GM12892 (cell line): ENCODE measurements at places on chromosomes 13 and 19.

DNA sequence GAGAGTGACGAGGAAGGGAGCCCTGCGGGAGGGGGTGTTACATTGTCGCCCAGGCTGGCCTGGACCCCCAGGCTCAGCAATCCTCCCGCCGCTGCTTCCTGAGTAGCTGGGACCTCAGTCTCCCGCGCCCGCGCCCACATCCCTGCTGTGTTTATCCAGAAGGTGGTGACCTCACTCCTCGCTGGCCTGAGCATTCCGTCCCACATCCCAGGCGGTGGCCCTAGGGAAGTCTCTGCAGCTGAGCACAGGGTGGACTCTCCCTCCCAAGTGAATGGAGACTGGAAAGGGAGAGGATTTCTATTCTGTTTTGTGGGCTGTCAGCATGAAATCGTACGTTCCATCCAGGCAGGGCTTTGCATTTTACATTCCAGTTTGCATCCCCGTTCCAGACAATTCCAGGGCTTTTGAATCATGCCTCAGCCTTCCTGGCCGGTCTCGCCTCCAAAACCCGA is 401 bp upstream of the ZNF765 start:
- no peak for DNase-seq

DNA sequence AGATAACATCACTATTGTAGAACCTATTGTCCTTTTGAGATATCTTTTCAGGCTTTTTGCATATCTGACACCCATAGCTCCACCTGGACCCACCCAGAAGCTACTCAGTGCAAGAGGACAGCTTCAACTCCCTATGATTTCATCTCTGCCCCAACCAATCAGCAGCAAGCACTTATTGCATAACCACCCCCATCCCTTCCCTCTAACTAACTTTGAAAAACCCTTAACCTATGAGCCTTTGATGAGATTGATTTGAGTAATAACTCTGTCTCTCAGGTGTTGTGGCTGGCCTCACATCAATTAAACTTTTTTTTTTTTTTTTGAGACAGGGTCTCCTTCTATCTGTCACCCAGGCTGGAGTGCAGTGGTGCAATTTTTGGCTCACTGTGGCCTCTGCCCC is 13.4 kb upstream of the MTRF1 start:
- DNase-seq: no peak

DNA sequence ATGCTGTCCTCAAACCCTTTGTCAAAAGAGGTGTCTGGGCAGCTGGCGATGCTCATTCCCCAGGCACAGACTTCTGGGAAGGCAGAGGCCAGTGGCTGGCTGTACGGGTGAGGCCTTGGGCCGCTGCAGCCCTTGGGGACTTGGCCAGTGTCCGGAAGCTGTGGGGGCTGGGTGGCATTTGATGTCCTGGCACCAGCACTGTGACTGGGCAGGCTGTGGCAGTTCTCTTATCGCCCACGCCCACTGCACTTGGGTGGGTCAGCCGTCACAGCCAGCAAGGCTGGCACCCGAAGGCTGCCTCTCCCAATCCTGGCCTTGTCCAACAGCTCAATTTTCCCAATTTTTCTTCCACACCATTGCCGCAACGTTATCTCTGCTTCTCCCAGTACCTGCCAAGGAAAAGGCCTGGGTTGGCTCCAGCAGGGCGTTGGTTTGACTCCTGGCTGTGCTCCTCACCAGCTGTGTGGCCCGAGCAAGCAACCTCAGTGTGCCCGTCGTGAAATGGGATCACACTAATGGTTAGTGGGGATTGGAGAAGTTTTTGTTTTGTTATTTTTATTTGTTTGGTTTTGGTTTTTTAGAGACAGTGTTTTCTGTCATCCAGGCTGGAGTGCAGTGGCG is 12.7 kb upstream of the SLC44A2 start:
- no peak for DNase-seq

DNA sequence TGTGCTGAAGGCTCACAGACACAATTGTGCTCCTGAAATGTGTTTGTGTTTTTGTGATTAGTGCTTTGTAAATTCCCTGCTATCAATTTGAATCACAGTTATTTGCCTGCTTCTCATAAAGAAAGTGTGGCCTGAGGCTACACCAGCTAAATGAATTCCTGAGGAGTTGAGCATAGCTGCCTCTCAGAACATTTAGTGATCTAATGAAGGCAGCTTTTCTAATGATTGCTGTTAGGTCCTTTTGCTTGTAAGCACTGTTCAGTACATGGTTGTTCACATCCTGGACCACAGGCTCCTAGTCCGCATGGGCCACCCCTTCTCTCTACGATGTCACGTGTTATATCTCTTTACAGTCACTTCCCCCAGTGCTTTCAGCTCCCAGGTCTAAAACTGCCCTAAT is 238.2 kb downstream of the B3GLCT start:
- DNase-seq: no peak

DNA sequence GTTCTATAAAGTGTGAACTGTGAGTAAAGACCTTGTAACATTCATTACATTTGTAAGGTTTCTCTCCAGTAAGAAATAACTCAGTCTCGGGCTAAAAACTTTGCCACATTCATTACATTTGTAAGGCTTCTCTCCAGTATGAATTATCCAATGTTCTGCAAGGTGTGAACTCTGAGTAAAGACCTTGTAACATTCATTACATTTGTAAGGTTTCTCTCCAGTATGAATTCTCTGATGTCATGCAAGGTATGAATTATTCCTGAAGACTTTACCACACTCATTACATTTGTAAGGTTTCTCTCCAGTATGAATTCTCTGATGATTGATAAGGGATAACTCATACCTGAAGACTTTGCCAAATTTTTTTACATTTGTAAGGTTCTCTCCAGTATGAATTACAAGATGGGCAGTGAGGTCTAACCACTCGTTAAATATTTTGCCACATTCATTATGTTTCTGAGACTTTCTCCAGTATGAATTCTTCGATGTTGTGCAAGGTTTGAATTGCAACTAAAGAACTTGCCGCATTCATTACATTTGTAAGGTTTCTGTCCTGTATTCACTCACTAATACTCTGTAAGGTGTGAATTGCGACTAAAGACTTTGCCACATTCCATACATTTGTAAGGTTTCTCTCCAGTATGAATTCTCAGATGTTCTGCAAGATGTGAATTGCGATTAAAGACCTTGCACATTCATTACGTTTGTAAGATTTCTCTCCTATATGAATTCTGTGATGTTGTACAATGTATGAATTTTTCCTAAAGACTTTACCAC is 21.2 kb downstream of the ZNF578 start:
- no peak for DNase-seq

DNA sequence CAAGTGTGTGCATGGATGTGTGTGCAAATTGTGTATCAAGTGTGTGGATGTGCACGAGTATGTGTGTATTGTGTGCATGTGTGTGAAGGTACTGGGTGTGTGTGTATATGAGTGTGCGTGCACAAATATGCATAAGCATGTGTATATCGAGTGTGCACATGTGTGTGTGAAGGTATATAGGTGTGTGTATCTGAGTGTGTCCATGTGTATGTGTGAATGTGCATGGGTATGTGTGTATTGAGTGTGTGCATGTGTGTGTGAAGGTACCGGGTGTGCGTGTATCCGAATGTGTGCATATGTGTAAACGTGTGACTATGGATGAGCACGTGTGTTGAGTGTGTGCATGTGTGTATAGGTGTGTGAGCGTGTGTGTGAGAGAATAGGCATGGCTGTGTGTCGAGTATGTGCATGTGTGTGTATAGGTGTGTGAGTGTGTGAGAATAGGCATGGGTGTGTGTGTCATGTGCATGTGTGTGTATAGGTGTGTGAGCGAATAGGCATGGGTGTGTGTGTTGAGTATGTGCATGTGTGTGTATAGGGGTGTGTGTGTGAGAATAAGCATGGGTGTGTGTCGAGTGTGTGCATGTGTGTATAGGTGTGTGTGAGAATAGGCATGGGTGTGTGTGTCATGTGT is 12.8 kb downstream of the EVI5L start:
- DNase-seq: no peak

DNA sequence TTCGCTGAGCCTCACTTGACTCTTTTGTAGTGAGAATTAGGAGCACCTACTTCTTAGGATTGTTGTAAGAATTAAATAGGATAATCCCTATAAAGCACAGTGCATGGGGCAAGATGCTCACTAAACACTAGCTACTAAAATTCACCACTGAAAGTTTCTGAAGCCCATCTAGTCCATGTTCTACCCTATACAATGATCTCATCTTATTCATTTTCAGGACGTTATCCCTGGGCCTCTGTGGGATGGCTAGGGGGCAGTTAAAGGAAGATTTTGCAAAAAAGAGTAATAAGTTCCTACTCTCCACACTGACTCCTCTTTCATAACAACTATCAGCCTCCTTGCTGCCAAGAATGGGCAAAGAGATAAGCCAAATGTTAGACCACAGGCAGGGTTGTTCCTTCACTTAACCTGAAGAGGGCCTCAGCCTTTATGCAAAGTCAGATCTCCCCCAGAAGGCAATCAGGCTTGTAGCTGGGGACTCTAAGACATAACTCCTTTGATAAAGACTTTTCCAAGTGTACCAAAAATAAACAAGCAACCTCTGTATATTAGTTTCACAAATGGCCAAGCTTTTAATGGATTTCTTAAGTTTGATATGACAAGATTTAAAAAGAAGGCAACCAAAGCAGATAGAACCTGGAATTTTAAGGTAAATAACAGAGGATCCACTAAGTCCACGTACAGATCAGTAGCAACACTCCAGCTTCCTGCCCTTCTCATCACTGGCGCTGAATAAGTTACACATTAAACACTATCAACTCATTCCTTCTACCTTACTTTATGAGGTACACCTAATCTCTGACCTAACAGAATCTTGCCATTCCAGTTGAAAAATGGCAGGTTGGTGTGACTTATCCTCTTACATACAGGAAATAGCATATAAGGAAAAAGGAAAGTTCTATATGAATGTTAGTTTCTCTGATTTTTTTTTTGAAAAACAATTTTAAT is 44.4 kb downstream of the ELF1 start:
- no peak for DNase-seq

DNA sequence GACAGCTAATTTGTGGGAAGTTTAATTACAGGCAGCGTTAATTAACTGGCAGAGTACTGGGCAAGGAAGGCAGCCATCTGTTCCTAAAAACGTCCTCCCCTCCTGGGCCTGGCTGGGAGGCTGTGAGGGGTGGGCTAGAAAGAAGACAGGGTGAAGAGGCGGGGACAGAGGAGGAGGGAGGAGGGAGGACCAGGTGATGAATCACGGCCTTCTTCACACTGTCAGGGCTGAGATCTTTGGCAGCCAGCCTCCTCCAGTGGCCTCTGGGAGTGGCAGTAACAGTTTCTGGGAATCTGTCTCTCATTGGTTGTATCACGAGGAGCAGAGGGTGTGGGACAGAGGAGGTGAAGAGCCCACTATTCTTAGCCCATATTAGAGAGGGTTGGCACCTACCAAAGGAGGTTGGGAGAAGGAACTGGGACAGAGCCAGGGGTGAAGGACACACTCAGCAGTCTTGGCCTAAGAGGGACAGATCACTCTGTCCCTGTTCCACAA is 9.6 kb upstream of the ZNRF4 start:
- no peak for DNase-seq

GRCh38 chr13:21365574-21365973 is 93.5 kb downstream of the ZDHHC20 start:
- no peak for DNase-seq

GRCh38 chr13:41465241-41465847 is 8.0 kb downstream of the RGCC start:
- peak; percentile 70 for DNase-seq

GRCh38 chr13:34452831-34453230 is 489.2 kb upstream of the NBEA start:
- DNase-seq: no peak

DNA sequence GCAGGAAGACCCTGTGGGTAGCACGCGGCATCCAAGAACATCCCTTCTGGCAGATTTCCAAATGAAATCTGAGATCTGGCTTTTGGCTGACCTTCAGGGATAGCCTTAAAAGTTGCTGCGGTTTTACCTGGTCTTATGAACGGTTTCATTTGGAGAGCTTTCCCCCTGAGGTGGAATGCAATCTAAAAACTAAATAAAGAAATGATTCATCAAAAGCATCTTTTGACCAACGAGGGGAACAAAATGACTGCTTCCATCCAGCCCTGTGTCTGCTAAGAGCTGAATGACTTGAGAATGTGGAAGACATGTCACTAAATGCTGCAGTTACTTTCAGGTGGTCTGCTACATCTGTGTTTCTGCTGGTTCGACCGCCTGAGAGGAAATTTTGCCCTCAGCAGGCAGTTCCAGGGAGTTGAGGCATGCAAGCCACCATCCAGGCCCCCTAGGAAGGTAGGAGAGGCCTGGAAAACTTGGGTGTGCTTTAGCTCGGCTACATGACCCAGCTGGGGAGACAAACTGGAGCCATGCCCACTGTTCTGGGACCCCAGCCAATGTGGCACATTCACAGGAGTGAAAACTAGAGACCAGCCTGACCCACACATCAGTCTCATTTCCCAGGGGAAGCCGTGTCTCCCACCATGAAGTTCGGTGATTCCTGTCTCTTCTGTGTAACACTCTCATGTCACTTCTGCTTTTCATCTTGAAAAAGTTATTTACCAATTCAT is 175.1 kb upstream of the KL start:
- DNase-seq: peak; percentile 14

GRCh38 chr13:79812070-79812850 is 331.3 kb downstream of the NDFIP2 start:
- no peak for DNase-seq

DNA sequence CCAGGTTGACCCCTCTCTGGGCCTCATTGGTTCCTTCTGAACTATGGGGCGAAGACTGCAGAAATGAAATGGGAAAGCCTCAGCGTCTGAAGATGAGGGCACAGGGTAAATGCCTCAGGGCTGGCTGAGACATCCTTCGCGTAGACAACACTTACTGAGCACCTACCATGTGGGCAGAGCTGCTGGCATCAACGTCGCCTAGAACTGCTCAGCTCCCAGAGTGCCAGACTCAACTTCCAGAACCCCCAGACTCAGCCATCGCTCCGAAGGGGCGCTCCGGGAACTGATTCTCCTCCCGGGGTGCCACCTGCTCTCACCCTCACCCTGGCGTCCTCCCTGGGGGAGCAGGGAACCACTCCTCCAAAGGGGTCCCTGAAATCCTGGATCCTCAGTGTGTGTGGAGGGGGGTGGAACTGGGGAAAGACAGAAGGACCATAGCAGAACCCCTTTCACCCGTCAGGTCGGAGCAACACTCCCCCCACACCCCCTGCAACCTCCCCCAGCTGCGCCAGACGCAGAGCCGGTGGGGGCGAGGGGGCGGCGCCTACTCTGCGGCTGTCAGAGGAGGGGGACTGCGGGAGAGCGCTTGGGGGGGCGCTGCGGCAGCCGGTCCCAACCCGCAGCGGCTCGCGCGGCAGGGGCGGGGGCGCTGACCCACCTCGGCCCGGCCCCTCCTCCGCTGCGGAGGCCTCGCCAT is 8.2 kb upstream of the NFIC start:
- DNase-seq: no peak

DNA sequence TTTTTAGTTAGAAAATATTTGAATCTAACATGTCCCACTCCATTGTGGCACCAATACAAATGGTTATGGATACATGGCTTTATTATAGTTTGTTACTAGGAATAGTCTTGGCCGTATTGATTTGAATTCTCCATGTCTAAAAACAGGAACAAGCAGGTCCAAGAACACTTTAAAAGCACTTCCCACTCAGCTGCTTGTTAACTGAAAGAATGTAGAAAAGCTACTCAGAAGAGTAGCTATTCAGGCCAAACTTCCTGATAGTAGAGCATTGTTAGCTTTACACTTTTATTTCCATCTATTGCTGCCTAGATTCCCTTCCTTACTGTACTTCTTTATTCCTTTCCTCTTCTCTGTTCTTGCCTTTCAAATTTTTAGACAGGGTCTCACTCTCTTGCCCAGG is 6.9 kb downstream of the PIBF1 start:
- DNase-seq: no peak

GRCh38 chr19:46736531-46737297 is 9.1 kb upstream of the FKRP start:
- DNase-seq: no peak
